Activated CD4-positive, alpha-beta T cell treated with anti-CD3 and anti-CD28 coated beads for 36 hours (primary cell): ENCODE measurements at places on chromosomes 1 and 21. TPM values are rescaled to one million over a fixed set of nuclear protein-coding genes. Genes with fewer than 3 reads are reported as not detected.

DNA sequence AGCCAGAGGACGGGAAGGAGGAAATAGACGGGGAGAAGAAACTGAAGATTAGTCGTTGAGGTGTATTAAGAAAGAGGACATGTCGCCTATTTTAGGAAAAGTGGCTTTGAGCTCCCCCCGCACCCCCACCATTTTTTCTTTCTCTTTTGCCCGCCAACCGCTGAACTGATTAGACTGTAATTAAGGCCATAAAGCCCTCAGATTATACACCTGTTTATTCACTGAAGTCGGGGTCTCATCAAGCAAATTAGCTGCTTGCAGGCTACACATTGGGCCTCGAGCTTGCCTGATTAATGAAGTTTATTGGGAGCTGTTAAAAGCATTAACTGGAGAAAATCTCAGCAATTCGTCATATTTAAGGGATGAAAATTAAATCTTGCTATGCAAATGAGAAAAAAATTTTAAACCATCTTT lies 119.4 kb upstream of the RRP15 start:
- no peak for DNase-seq

GRCh38 chr1:230633469-230633868 lies 8.8 kb upstream of the COG2 start:
- no peak for DNase-seq

DNA sequence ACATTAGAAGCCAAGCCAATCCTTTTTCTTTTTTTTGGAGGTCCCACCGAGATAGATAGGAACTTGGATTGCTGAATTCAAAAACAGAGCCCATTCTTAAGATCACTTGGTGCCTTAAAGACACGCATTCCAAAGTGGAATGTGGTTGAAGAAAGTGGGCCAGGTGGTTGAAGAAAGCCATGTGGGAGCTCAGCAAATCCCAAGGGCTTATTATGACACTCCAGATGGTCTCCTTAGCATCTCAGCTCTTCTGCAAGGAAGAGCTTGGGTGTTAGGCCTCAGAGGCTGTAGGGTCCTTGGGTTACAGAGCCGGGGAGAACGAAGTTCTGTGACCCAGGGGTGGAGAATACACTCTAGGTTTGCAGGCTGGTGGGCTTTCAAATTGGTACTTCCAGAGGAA lies 13.5 kb downstream of the TOR3A start:
- no peak for DNase-seq

DNA sequence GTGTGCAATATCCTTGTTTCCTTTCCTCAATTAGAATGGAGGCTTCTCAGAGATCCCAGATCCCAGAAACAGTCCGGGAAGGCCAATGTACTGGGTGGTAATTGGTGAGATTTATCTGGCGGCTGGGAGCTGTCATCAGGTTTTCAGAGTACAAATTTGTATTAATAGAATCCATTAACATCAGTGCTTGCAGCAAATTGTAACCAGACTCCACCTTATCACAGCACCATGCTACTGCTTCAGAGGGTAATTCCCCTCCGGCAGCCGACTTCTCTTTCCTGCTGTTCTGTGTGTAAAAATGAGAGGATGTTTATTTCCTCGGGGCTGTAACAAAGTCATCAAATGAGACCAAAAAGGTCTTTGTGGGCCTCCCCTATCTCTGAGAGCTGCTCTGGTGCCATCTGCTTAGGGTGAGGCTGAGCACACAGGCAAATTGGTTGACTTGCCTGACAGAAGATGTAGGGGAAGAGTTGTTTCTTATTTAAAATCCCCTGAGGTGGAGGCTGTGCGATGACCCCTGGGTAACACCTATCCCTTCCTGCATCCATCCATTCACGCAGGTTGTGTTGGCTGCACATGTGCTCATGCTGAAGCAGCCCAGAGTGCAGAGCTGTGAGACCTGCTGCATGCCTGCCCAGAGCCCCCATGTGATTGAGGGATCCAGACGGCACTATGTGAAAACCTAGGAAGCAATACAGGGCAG lies 19.2 kb downstream of the NFASC start:
- DNase-seq: no peak

MTARC2 gene
- not detected for total RNA-seq

CEP170 gene
- 56.7 TPM for total RNA-seq

LAMC1 gene
- total RNA-seq: 0.25 TPM
